ENCODE measurements at places on chromosomes 3 and 15.

- no peak for DNase-seq
Observed at GRCh38 chr3:125239266-125239665, 26.7 kb upstream of the SLC12A8 start.

DNA sequence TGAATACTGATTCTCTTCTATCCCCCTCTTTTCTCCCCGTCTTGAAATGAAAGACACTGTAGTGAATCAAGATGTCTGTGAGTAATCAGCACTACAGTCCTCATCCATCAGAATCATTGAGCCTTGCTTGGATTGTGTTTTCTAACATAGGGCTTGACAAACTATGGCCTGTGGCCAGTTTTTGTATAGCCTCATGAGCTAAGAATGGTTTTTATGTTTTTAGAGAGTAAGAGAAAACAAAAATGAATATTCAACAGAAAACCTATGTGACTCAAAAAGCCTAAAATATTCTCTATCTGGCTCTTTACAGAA is 55.2 kb downstream of the PPM1L start:
- no peak for DNase-seq

- DNase-seq = no peak
Observed at GRCh38 chr3:183253528-183254486, 754 bp downstream of the B3GNT5 start.

DNA sequence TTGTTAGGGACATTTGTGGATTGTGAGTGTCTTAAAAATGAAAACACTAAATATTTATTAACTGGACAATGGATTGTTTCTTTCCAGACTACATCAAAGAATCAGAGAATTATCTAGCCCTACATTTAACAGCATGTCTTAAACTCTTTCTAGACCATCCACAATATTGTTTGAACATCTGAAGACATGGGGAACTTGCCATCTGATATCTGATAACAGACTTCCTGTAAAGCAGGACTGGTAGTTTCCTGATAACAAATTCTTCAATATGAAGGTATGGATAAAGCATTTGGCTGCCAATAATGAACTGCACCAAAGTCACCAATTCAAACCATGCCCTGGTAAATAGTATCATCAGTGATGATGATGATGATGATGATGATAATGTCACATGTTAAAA is 26.2 kb upstream of the HACD2 start:
- no peak for DNase-seq
